Stimulated activated CD8-positive, alpha-beta memory T cell treated with anti-CD3 and anti-CD28 coated beads, Interleukin-4, amount 100 ng/mL, for 1 hour (primary cell): ENCODE measurements at places on chromosomes 12 and 14.

GRCh38 chr14:59474172-59474571, 9.0 kb upstream of the GPR135 start:
- DNase-seq = no peak

GRCh38 chr12:17372508-17372907, 717.5 kb downstream of the RERGL start:
- DNase-seq = no peak

DNA sequence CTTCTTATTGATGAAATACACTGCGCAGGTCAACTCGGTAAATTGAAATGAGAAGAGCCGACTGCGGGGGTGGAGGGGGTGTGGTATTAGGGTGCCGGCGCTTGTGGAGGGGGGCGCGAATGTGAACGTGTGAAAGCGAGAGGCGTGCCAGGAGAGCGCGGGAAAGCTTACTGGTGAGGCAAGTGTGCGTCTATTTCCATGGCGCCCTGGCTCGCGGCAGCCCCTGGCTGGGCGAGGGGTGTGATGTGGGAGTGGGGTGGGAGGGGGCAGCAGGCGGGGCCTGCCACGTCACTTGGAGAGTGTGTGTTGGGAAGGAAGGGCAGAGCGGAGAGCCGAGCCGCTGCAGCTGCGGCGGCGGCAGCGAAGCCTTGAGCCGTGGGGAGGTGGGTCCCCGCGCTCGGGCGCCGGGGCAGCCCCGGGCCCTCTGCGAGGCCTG, 88.8 kb downstream of the GALNT8 start:
- DNase-seq = no peak

GRCh38 chr12:65943388-65944137, 119.3 kb downstream of the HMGA2 start:
- no peak for DNase-seq

DNA sequence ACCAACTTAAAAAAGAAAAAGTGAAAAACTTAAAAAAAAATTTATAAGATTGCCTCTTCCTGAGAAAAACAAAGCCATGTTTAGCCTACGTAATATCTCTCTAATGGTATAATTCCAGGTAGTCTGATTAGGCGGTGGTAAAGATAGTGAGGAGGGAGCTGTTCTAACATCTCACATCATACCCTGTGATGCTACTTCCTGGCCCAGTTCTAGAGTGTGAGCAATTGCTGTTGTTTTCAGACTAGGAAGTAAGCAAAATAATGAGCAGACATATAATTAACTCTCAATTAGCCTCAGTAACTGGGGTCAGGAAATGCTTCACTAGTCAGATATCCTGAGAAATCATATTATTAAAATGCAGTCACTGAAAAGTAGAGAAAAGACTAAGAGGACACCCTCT, 113.9 kb downstream of the PHLDA1 start:
- DNase-seq = no peak

DNA sequence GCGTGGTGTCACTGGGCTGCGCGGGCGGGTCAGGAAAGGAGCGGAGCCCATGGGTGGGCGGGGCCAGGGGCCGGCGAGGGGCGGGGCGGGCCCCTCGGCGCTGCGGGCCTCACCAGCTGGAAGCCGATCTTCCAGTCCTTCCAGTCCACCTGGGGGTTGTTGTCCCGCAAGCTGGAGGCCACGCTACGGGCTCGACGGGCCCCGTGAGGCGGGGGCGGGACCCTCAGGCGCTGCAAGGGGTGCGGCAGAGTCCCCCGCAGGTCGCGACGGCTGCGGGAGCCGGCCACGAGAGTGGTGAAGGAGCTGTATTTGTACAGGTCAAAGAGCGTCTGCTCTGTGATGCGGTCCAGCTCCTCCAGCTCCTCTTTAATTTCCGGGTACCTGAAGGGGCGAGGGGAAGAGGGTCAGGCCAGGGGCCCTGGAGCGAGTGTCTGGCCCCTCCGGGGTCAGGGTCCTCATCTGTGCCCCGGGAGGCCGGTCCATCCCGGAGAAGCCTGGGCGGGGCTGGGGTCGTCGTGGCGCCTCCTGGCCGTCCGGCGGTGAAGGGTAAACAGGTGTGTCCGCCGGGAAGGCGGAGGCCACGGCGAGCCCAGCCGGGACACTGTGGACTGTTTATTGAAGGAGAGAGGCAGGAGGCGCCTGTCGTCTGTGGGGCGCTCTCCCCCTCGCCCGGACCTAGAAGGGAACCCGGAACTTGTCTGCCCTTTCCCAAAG, 11.9 kb downstream of the SCNN1A start:
- peak; percentile 33 for DNase-seq

DNA sequence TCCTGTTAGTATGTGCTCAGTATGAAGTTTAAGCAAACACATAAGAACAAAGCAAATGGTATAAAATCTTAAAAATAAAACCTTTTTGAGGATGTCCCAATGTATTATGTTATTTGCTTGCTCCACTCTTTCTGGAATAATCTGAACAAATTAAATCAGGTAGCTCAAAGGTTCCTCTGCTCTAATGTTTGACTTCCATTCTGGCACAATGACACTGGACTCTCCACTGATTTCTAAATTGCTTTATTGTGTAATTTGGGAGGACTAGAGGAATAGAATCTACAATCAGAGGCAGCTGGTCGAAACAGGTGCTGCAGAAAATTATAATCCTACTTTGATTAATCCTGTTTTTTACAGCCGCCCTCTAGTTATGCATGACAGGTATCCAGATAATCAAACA, 523.7 kb upstream of the FOXG1 start:
- no peak for DNase-seq

DNA sequence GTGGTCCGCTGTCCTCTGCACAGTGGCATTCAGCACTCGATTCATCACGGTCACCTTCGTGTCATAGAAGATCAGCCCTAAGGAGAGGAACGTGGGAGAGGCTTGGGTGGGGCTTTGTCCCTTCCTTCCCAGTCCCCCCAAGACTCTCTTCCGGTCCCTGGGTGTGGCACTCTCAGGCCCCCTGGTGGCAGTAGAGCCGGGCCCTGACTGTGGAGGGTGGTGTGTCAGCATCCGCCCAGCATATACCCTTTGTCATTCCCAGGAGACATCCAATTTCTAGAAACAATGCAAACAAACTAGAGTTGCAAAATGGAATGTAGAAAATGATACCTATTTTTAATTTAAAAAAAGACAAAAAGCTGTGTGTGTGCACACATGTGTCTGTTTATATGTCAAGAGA, 45.0 kb downstream of the TRAFD1 start:
- peak; percentile 15 for DNase-seq
